Daoy (cell line): ENCODE measurements at places on chromosomes 7 and 10.

DNA sequence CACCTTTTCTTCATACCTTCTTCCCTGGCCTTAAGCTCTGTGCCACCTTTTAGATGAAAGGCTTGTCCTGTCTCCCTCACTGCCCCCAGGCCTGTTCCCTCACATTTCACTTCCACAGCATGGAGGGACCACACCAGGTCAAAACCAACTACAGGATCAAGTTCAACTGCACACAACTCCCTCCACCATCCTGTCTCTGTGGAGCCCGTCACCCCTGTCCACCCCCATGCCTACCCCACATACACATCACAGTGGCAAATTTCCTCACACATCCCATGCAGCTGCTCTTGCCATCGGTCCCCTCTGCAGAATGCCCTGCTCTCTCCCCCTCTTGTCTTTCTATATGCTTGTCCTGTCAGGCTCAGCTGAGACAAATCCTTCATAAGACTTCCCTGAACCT is 154.1 kb downstream of the USP6NL start:
- DNase-seq, result no peak

DNA sequence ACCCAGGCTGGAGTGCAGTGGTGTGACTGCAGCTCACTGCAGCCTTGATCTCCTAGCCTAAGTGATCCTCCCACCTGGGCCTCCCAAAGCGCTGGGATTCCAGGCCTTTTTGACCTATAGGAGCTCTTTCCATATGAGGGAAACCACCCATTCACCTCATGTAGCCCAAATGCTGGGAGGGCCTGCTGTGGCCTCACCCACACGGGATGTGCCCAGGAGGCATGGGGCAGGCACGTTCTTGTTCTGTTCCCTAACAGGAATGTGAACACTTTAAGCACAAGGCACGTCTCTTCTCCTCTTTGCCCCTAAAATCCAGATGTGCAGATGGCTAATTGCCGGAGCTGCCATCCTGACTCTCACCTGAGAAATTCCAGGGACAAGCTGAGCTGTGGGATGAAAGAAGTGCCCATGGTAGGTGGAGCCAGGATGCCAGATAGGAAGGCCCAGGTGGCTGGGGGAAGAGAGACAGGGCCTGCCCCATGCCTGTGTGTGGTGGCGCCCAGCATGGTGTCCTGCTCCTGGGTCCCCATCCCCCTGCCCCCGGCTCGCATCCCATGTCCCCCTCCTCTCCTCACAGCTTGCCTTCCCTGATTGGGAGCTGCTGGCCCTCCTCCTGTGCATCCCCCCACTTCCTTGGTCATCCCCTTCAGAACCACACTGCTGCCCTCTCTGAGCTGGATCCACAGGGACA is 17.3 kb downstream of the CAMK2B start:
- DNase-seq, result no peak

DNA sequence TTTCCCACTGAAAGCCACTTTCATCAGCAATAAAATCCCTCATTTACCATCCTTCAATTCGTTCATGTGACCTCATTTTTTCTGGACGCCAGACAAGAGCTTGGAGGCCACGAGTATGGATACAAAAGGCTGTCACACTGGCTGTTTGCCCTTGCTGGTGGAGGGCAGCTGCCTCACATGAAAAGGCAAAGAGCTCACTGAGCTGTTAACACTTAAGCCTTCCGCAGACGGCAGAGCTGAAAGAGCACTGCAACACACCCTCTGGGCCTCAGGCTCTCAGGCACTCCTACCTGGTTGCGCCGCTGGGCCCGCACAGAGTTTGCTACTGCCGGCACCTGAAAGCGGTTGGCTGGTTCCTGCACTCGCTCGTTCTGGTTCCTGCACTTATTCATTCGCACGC is 193.5 kb downstream of the CFTR start:
- no peak for DNase-seq

DNA sequence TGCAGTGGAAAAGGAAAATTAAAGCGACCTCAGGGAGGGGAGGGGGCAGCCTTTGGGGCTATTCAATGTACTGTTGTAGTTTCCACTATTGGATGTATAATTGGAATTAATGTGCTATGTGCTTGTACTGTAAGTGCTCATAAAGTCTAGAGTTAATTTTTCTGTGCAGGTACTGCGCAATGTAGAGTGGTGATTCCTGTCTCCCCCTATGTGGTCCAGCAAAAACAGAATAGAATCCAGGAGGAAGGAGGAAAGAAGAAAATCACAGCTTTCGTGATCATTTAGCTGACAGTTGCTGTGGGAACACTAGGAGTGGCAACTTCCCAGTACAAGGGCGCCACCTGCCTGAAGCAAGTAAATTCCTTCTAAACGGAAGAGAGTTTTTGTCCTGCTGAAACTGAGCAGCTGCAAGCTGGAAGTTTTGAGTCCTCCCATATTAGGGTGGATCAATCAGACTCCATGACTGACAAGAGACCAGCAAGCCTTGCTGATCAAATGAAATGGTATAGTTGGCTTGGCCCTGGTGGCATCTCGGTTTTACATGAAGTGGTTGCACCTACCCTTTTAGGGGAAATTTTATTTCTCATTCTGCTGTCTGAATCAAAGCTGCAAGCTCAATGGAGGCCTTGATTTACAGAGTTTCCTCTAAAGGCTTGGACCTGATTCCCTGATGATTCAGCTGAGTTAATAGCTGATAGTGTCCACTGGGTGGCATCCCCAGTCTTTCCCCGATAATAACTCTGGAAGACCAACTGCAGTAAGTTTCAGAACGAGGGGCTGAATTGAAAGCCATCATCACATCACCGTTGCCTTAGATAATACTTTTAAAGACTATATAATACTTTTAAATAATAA is 299.8 kb downstream of the HGF start:
- DNase-seq, result peak; percentile 57

DNA sequence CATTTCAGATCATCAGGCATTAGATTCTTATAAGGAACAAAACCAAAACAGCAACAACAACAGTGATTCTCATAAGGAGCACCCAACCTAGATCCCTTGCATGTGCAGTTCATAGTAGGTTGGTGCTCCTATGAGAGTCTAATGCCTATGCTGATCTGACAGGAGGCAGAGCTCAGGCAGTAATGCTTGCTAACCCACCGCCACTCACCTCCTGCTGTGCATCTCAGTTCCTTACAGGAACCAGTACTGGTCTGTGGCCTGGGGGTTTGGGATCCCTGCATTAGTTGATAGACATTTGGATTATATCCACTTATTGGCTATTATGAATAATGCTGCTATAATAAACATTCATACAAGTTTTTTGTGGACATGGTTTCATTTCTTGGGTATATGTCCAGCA is 14.0 kb downstream of the MKLN1 start:
- DNase-seq, result no peak

DNA sequence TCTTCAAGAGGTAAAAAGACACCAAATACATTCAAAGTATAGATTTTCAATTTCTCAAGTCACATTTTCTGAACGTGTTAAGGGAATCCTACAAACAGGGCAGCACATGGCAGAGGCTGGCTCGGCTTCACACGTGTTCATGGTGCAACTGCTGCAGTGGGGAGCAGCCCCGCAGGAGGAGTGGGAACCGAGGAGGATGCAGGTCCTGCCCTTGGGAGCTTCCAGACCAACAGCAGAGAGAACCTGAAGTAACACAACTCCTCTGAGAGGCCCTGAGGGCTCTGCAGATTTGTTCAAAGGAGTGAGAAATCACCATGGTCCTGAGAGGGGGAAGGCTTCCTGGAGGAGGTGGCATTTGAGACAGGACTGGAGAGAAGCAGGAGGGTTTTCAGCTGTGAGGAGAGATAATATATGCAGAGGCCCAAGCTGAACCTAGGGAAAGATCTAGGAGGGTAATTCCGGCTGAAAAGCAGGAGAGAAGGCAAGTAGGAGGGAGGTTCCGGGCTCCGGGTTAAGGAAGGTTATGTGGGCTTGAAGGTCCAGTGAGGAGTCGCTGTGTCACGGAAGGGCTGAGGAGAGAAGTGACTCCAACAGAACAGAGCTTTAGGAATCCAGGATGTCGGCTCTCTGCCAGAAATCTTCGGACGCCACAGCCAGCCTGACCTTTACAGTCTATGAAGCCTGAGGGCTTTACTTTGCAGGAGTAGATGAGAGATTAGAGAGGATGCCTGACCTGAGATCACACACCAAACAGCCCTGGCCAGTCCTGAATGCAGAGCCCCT is 77.5 kb downstream of the GPR26 start:
- no peak for DNase-seq

DNA sequence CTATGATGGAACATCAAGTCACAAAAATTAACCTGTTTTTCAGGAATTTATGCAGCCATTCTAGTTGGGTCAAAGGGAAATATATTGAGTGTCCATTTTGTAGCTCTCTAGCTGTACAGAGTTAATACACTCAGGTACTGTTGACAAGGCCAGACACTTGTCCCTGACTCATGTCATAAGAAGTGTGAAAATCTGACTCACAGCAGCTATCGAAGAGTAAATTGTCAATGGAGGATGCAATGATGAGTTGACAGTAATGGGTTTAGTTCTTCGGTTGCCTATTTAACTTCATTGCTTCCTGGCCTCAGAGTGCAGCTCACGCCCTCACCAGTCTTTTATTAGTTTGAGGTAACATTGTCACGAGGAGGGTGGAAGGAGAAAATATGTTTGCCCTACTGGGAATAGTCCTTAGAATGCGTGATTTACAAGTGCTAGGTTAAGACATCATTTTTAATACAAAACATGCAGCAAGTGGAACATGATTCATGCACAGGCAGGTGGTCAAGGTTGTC is 255.1 kb downstream of the XPNPEP1 start:
- no peak for DNase-seq

DNA sequence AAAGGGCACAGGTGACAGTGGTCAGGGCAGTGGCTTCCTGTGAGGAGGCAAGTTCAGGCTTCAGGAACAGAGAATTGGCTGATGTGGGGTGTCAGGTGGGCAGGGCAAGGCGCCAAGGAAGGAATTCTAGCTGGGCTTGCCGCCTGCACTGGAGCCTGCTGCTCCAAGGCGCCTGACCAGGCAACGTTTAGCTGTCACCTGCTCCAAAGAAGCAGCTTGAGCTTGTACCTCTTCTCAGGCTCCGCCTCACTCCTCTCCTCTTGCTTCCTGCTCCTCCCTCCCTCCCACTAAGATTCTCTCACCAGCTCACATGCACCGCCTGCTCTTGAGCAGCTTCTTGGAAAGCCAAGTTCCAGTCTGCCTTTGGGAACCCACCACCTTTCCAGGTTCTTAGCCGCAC is 187.4 kb upstream of the GRB10 start:
- DNase-seq, result no peak

DNA sequence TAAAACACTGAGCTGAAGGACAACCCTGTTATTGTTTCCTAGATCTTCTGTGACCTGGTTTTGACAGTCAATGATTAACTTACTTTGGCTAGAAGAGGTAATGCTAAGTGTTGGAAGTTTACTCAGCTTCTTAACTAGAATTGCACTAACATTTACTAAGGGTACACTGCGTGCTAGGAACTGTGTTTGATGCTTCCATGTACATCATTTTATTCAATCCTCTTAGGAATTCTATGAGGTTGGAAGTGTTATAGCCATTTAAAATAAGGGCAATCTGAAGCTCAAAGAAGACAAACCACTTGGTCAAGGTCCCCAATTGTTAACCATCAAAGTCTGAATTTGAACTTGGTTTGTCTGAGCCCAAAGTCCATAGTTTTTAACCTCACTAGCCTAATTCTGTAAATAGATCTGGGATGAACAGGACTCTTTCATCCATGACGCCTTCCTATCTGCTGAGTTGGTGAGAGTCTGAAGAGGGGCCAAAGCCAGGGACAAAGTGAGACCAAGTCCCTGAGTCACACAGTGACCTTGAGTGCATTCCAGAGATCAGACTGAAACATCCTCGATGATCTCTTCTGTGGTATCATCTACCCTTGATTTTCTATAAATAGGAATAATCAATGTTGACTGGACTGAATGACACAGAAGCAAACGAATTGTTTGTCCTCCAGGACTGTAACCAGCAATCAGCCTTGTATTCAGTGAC is 29.2 kb upstream of the ZNRF2 start:
- DNase-seq, result no peak

- peak; percentile 1 for DNase-seq
Observed at GRCh38 chr10:33952692-33953360, 618.4 kb upstream of the NRP1 start.

DNA sequence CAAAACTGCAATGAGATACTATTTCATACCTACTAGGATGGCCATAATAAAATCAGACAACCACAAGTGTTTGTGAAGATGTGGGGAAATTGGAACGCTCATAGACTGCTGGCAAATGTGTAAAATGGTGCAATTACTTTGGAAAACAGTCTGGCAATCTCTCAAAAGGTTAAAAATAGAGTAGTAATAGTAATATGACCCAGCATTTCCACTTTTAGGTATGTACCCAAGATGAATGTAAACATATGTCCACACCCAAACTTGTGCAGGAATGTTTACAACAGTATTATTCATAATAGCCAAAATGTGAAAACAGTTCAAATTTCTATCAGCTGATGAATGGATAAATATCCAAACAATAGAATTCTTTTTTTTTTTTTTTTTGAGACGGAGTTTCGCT is 731.6 kb upstream of the ANKRD30A start:
- DNase-seq, result no peak

DNA sequence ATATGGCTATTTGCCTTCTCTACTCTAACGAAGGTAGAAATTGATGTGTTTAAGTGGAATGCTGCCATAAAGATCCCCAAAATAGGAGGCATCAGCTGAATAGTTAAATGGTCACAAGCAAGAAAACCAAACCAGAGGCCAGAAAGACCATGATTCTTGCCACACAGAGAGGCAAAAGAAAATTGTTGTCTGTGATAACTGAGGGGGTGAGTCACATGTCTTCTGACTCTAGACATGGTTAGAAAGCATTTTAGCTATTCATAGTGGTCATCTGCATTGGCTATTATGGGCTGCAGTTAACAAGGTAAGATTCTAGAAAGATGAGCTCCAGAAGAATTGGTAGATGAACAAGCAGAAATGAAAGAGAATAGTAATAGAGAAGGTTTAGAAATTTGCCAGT is 361.4 kb upstream of the NPSR1 start:
- no peak for DNase-seq

DNA sequence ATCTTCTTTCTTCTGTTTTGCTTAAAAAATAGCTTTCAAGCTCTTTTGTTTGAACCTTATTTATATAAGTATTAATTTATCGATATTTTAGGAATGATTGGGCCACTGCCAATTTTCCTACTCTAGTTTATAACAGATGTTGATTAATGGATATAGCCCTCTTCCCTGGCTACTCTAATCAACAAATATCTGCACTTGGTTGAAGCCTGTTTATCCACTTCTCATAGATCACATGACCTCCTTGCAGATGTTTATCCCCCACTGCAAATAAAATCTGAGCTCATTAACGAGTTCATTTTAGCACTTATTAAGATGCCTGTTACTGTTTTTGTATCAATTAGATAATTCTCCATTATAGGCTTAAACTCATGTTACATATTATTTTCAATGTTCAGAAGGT is 715.3 kb downstream of the CNTNAP2 start:
- no peak for DNase-seq

GRCh38 chr7:25124465-25125136 is 459 bp downstream of the CYCS start:
- DNase-seq, result no peak

GRCh38 chr10:121615435-121615793 is 17.2 kb upstream of the FGFR2 start:
- no peak for DNase-seq

DNA sequence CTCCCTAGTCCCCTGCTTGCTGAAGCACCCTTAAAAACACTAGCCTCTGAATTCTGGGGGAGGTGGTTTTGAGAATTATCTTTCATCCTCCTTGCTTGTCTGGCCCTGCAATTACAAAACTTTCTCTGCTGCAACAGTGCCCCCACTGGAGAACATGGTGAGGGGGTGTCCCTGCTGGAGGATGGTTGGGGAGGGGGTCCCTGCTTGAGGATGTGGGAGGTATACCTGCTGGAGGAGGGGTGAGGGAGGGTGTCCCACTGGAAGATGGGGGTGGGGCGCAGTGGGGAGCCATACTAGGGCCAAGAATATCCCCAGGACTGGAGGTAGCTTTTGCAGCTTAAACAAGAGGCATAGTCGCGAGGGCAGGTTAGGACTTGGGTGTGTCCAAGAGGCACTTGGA is 3.2 kb upstream of the POLM start:
- no peak for DNase-seq
